GM04503 (cell line): ENCODE measurements at places on chromosomes 1 and 21.

DNA sequence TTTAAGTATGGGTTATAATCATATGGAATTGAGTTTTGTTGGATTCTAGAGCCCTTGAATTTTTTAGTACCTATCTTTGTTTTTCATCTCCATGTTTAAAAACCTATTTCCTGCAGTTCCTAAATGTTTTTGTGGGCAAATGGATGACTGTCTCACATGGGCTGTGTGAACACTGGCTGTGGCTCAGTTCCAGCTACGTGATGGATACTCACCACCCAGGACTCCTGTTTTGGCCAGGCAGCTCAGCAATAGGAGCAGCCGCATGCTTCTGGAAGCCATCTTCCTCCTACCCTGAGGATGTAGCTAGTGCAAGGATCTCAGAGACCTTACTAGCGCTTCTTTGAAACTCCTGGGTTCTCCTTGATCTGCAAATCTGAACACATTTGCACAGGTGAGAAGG lies 2.8 kb downstream of the REG4 start:
- no peak for DNase-seq

- DNase-seq = no peak
Measured at GRCh38 chr1:14090531-14090930, 390.5 kb downstream of the PRDM2 start.

- no peak for DNase-seq
Measured at GRCh38 chr1:20366463-20367115, 75.9 kb downstream of the VWA5B1 start.

GRCh38 chr1:226881515-226882185 lies 11.2 kb downstream of the PSEN2 start:
- no peak for DNase-seq

GRCh38 chr1:198287916-198288315 lies 131.1 kb downstream of the NEK7 start:
- no peak for DNase-seq
